Spleen (tissue), 13 donors: ENCODE measurements at places on chromosomes 6 and 20. TPM values are rescaled to one million over a fixed set of nuclear protein-coding genes. Genes with fewer than 3 reads are reported as not detected.

Gene MOCS1
- polyA plus RNA-seq: 1.9 TPM

Gene VWA7
- polyA plus RNA-seq: 0.11 TPM

GRCh38 chr6:112307707-112308106 is 39.4 kb upstream of the RFPL4B start:
- DNase-seq: no peak

DNA sequence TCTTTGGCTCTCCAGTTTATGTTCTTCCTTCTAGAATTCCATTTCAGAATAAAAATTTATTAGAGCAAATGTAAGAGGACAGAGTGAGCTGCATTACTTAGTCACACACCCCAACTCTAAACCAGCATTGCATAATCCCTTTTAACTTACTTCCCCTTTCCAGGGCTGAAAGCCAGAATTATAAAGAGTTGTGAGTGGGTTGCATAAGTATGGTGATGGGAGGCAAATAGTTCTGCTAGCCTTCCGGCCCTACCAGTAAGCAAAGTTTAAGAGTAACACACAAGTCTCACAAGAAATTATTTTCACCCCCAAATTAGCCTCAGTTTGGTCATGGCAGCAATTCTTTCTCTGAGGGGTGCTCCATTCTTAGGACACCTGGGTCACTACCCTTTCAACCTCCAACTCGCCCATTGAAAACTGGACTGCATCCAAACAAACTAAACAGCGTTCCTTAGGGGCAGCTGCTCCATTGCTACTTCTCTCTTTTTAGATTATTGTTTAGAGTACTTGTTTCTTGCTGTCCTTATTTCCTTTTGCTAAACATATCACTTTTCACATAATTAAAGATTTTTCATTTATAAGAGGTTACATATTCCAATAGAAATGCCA is 1.6 kb downstream of the KIAA0408 start:
- no peak for DNase-seq

DNA sequence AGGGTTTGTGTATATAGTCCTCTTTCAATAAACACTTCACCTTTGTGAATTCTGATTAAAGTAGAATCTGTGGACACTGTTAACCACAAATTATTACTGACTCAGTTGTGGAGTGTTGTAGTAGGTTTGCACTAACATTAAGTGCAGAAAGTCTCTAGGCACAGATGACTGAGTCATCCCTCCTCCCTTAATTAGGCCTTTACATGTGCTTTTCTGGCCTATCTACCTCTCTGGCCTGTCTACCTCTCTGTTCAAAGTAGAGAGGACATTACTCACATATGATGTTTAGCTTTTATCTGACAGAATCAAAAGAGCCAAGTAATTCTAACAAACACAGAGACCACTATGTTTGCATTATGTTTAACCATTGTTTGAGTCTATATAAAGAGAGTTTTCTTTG is 783.0 kb downstream of the TENT5A start:
- DNase-seq: no peak

GRCh38 chr6:86949771-86950170 is 12.4 kb downstream of the HTR1E start:
- DNase-seq: no peak

DNA sequence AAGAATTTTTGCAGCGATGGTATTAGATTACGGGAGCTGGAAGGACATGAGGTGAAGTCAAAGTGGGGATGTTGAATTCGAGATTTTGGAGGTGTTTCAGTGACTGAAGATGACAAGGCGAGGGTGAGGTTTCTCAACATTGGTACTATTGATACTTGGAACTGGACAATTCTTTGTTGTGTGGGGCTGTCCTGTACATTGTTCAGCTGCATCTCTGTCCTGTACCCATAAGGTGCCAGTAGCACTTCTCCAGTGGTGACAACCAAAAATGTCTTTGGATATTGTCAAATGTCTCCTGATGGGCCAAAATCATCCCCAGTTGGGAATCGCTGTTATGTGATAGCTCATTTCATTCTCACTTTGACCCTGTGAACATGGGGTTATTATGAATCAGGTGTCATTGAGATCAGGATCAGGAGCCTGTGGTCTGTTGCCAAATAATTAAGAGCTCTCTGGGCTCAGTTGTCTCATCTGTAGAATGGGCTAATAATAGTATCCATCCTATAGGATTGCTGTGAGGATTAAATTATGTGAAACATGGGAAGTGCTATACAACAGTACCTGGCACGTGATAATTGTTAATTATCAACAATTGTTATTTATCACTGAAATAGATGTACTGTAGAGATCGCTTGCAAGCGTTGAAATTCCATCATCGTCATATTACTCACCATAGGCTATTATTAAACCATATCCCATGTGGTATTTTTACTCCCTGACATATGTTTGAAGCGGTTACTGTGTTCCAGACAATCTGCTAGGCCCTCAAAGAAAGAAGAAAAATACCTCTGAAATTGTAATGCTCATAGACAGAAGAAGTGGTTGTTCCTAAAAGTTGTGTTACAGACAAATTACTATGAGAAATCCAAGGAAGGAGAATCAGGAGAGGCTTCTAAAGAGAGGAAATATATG is 48.5 kb upstream of the TTPAL start:
- no peak for DNase-seq

DNA sequence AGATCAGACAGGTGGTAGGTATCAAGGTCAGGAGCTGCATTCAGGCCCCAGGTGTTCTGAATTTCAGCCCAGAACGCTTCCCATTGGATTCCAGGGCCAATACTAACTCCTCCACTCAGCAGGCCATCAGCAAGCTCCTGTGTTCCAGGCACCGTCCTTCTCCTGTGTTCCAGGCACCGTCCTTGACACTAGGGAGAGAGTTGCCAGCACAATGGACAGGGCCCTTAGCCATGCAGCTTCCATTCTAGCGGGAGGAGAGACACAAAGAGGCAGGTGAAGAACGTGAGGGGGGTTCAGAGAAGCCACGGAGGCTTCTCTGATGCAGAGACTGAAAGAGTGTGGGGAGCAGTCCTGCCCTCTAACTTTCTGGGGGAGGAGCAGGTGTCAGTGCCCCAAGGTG is 77.7 kb downstream of the FOXC1 start:
- DNase-seq: no peak

DNA sequence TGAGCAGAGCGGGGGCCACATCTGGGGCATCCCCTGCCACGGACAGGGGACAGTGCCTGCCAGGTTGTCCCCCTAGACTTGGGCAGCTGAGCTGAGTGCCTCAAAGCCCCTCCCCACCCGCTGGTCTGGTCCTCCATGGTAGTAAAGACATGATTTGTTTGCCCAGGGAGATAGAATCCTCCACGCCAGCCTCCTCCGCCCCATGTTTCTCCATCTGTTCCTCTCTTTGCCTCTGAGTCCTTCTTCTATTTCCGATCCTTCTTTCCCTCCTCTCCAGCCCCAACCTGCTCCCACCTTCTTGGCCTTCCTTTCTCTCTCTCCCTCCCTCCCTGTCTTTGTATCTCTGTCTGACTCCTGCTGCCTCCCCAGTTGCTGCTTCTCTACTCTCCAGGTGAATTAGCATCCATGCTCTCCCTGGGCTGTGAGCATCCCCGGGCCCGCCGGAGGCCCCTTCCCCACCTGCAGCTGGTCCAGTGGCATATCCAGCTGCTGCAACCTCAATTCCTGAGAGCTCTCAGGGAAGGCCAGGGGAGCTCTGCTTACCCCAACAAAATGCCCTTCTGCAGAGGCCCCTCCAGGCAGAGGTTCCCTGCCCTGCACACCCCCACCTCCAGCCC is 45.8 kb downstream of the CPNE5 start:
- DNase-seq: no peak
